ENCODE measurements at places on chromosomes 2 and 18.

DNA sequence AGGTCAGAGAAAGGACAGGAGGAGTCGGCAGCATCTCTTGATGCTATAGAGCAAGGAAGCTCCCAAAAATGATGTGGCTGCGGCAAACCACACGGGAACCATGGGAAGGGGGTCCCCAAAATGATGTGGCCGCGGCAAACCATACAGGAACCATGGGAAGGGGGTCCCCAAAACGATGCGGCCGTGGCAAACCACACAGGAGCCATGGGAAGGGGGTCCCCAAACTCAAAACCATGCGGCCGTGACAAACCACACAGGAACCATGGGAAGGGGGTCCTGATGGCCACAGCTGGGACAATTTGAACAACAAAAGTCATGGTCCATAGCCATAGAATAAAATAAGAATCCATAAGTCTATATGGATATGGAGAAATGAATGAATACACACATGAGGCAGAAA lies 58.4 kb upstream of the GLI2 start:
- no peaks in the 10 kb centered on the region for H3K36me3 ChIP-seq
- no peak overlapping the region for H3K4me3 ChIP-seq
- no peak for DNase-seq

DNA sequence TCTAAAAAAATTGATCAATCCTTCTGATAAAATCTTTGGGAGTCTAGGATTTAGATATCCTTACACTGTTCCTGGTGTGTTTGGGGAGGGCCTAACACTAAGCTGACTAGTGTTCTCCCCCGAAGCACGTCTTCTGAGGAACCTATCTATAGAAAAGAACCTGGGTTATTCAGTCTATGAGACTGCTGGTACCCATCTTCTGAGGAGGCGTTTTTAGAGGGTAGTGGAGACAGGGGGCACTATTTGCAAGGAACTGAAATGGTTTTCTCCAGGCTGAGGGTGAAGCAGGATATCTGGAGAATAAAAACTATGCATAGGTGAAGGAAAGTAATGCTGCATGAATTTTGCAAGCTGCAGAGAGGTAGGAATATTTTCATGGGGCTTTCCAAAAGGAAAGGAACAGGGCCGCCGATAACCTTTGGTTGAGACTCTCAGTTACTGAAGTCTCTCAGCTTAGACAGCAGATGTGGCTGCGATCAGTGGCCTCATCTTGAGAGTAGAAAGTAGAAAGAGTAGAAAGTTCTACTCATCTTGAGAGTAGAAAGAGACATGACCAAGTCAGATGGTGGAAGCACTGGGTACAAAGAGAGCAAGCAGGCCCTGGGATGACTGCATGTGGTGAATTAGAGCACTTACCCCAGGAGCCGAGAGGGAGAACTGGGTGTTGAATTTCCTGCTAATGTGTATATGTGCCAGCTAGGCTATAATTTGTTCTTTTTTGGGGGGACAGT lies 31.8 kb upstream of the KCNE4 start:
- no peak for DNase-seq
- no peak overlapping the region for H3K27ac ChIP-seq
- no peaks in the 10 kb centered on the region for H3K36me3 ChIP-seq
- no peaks in the 10 kb centered on the region for H3K4me1 ChIP-seq

- peaks cover 17% of the 10 kb centered on the region for H3K36me3 ChIP-seq
- no peak overlapping the region for H3K4me3 ChIP-seq
- peaks cover 62% of the 10 kb centered on the region for H3K4me1 ChIP-seq
Measured at GRCh38 chr18:47898696-47899095, 31.8 kb downstream of the SMAD2 start.

GRCh38 chr2:120678251-120678650 lies 57.4 kb upstream of the GLI2 start:
- no peak overlapping the region for H3K4me3 ChIP-seq
- no peak for DNase-seq
- H3K36me3 ChIP-seq = no peaks in the 10 kb centered on the region
- peaks cover 73% of the 10 kb centered on the region for H3K27me3 ChIP-seq
- H3K4me1 ChIP-seq = peaks cover 3% of the 10 kb centered on the region

- peaks cover 9% of the 10 kb centered on the region for H3K4me1 ChIP-seq
- H3K36me3 ChIP-seq = no peaks in the 10 kb centered on the region
- no peak for DNase-seq
- no peaks in the 10 kb centered on the region for H3K27me3 ChIP-seq
Measured at GRCh38 chr2:158463496-158464095, 6.8 kb downstream of the PKP4 start.

GRCh38 chr2:68412127-68412819 lies 47.2 kb downstream of the PLEK start:
- DNase-seq = no peak
- no peak overlapping the region for H3K4me3 ChIP-seq
- peaks cover 4% of the 10 kb centered on the region for H3K36me3 ChIP-seq
- H3K27ac ChIP-seq = peak overlapping the region; percentile 69
- H3K4me1 ChIP-seq = peaks cover 11% of the 10 kb centered on the region

GRCh38 chr2:145644820-145645302 lies 1124.9 kb upstream of the ZEB2 start:
- H3K4me3 ChIP-seq = no peak overlapping the region
- H3K27ac ChIP-seq = no peak overlapping the region
- no peak for DNase-seq
- no peaks in the 10 kb centered on the region for H3K4me1 ChIP-seq
- no peaks in the 10 kb centered on the region for H3K36me3 ChIP-seq
- no peaks in the 10 kb centered on the region for H3K27me3 ChIP-seq

- H3K27ac ChIP-seq = peak overlapping the region; percentile 21
- H3K4me1 ChIP-seq = peaks cover 19% of the 10 kb centered on the region
- peak; percentile 43 for DNase-seq
- H3K4me3 ChIP-seq = peak overlapping the region; percentile 91
Measured at GRCh38 chr2:106582148-106583143, 95.3 kb downstream of the CD8B2 start.

DNA sequence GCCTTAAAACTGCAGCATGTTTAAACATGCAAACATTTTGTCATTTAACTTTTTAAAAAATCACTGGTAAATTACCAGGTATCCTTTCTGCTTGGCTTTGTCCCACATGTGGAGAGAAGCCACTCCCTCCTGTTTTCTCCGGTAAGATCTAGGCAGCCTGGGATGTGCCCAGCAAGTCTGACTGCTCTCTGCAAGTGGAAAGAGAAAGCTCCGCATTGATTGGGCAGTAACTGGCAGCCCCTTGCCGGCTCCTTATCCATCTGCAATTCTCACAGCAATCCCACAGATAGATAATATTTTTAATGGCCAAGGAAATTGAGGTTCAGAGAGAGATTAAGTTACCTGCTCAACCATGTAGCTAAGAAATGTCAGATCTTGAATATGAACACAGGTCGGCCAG lies 136.1 kb downstream of the TMEM200C start:
- no peak overlapping the region for H3K27ac ChIP-seq
- peaks cover 22% of the 10 kb centered on the region for H3K27me3 ChIP-seq
- H3K4me1 ChIP-seq = no peaks in the 10 kb centered on the region
- no peak for DNase-seq
- H3K36me3 ChIP-seq = peaks cover 2% of the 10 kb centered on the region

DNA sequence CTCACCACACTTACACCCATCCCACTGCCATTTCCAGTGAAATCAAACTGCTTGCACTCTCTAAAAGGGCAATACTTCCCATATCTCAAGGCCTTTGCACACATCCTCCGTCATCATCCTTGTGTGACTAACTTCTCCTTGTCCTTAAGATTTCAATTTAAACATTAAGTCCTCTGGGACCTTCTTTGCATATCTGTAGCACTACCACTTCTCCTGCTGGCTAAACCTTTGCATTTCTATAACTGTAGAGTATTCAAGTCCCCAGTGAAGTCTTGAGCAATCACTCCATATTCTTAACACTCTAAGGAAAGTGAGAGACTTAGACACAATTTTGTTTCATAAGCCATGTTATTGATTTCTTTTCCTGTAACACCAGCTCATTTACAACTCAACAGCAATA lies 136.8 kb upstream of the EPHA4 start:
- H3K4me1 ChIP-seq = no peaks in the 10 kb centered on the region
- DNase-seq = no peak
- H3K27ac ChIP-seq = no peak overlapping the region
- H3K27me3 ChIP-seq = peaks cover 8% of the 10 kb centered on the region
- H3K4me3 ChIP-seq = no peak overlapping the region

DNA sequence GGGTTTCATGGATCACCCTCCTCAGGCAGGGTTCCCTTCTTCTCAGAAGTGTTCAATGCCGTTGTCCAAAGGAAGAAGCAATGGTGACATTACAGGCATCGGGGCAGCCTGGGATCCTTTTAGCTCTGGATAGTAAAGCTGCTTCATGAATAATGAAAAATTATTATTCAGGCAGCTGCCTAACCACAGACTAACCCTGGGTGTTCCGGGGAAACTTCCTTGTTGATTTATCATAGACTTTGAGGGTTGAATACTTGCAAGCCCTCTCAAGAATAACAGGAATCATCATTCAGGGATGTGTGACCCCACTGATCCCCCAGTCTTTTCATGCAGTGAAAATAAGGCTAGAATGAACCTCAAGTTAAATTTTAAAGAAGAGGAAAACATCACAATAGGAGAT lies 419.4 kb downstream of the MEIS1 start:
- H3K27me3 ChIP-seq = no peaks in the 10 kb centered on the region
- H3K27ac ChIP-seq = no peak overlapping the region
- no peaks in the 10 kb centered on the region for H3K4me1 ChIP-seq
- no peak for DNase-seq
- no peaks in the 10 kb centered on the region for H3K36me3 ChIP-seq
- H3K4me3 ChIP-seq = no peak overlapping the region

- DNase-seq = no peak
- no peak overlapping the region for H3K4me3 ChIP-seq
- H3K27ac ChIP-seq = no peak overlapping the region
- peaks cover 9% of the 10 kb centered on the region for H3K4me1 ChIP-seq
- no peaks in the 10 kb centered on the region for H3K27me3 ChIP-seq
Measured at GRCh38 chr2:37060446-37060845, 23.7 kb downstream of the HEATR5B start.

DNA sequence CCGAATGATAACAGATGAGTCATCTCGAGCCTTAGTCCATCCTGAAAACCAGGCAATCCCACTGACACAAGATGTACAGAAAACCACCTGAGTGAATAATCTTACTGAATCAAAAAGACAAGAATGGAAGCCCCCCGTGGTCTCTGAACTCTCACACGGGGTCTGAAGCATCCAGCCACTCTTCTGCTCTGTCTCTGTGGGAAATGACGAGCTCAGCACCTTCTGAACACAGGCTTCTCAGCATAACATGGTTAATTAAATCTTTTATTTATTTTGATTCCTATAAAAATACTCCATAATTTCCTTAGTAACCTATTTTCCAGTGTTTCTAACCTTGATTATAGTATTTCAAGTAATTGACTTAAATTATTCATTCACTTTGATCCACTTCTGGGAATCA lies 203.7 kb downstream of the TMEM163 start:
- H3K27me3 ChIP-seq = peaks cover 29% of the 10 kb centered on the region
- peaks cover 3% of the 10 kb centered on the region for H3K4me1 ChIP-seq
- peaks cover 2% of the 10 kb centered on the region for H3K36me3 ChIP-seq
- H3K4me3 ChIP-seq = no peak overlapping the region
- no peak for DNase-seq

GRCh38 chr2:239802185-239802649 lies 222.9 kb downstream of the NDUFA10 start:
- no peak overlapping the region for H3K27ac ChIP-seq
- no peak overlapping the region for H3K4me3 ChIP-seq
- no peaks in the 10 kb centered on the region for H3K4me1 ChIP-seq
- no peaks in the 10 kb centered on the region for H3K36me3 ChIP-seq

DNA sequence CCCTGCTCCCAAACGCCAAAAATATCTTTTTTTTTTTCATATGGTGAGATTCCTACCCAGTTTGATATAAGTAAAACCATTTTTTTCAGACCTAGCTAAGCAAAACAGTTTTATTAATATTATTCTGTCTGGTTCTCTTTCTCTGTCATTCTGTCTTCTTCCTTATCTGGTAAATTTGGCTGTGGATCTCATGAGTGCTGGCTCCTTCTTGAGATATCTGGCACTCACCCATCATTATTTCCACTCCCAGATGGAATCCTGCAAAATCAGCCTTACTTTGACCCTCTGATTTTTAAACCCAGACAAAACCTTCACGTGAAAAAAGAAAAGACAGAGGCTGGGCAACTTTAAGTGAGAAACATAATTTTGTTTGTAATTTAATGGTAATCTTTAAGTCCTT lies 373.6 kb downstream of the NYAP2 start:
- H3K36me3 ChIP-seq = no peaks in the 10 kb centered on the region
- no peak overlapping the region for H3K4me3 ChIP-seq
- peaks cover 2% of the 10 kb centered on the region for H3K4me1 ChIP-seq
- no peak overlapping the region for H3K27ac ChIP-seq

DNA sequence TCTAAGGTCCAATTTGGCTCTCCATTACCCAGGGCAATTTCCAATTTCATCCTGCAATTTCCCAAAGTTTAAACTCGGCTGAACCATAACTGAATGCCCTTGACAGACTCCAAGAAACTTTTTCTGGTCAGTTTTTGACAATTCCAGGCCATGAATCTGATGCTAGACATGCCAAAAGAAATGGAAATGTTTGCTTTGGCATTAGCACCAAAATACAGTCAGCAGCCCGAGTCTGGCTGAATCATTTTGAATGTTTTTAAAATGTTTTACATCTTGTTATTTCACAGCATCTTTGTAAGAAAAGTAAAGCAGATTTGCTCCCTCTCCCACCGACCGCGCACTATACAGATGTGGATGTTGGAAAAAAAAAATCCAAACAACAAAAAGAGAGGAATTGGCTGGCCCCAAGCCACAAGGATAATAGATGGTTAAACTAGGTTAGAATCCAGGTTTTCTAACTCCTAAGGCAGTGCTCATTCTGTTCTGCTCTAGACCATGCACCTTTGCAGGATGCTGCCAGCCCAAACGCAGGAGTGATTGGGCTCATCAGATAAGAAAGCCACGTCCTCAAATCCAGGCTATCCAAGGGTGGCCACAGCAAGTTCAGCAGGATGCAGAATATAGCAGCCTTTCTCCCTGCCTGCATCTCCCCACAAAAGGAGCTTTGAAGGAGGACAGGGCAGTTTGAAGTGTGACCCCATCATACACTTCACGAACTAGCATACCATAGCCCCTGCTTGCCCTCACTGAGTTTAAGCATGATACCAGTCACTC lies 167.5 kb downstream of the ALK start:
- H3K36me3 ChIP-seq = peaks cover 2% of the 10 kb centered on the region
- no peaks in the 10 kb centered on the region for H3K4me1 ChIP-seq
- H3K27me3 ChIP-seq = peaks cover 26% of the 10 kb centered on the region
- no peak overlapping the region for H3K4me3 ChIP-seq
- H3K27ac ChIP-seq = no peak overlapping the region

DNA sequence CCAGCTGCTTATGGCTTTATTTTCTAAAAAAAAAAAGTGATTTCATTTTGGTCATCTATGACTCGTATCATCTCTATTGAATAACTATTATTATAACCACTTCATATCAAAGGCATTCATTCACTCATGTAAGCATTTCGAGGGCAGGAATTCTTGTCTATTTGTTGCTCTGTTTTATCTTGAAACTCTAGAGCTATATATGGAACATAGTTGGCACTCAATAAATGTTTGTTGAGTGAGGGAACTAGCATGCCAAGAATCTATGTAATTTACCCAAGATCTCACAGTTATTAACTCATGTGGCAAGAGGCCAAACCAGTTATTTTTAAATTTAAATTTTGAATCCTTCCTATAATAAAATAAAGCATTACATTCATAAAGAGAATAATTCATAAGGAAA lies 470.1 kb downstream of the TMX3 start:
- no peaks in the 10 kb centered on the region for H3K36me3 ChIP-seq
- H3K27me3 ChIP-seq = no peaks in the 10 kb centered on the region
- DNase-seq = no peak
- H3K4me3 ChIP-seq = no peak overlapping the region
- H3K4me1 ChIP-seq = no peaks in the 10 kb centered on the region

Data from T-helper 17 cell (primary cell).